ENCODE measurements at places on chromosomes 13 and 19.

DNA sequence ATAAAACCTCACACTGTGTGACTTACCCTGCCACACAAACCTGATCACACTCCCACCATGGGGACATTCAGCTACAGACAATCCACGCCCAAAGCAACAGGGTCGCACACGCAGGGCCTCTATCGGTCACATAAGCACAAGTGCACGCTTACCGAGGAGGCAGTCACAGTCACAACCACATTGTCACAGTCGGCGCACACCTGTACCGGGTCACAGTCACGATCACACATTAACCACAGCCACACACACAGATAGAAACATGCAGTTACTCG is 579 bp downstream of the ZNF566 start:
- DNase-seq: peak; percentile 79

DNA sequence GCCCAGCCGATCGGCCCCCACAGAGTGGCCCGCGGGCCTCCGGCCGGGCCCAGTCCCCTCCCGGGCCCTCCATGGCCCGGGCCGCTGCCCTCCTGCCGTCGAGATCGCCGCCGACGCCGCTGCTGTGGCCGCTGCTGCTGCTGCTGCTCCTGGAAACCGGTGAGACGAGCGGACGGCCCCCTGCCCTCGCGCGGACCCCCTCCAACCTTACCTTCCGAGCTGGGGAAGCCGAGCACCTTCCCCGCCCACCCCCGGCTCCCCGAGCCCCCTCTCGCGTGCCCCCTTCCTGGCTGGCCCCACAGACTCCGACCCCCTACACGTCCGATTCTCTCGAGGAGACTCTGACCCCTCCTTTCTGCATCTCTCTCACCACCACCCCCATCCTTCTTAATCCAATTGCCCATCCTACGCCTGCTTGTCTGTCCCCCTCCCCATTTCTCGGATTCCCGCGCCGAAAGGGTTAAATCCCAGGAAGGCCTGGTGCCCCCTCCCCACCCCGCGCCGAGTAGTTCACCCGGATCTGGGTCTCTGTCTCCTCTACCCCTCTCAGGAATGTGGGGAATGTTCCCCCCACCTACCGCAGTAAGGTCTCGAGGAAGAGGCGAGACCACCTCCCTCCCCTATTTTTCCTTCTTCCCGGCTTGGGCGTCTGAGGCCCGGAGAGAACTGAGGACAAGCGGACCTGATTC is 502 bp downstream of the NECTIN2 start:
- peak; percentile 70 for DNase-seq

- DNase-seq: no peak
Measured at GRCh38 chr19:31648347-31648746, 299.1 kb upstream of the TSHZ3 start.

DNA sequence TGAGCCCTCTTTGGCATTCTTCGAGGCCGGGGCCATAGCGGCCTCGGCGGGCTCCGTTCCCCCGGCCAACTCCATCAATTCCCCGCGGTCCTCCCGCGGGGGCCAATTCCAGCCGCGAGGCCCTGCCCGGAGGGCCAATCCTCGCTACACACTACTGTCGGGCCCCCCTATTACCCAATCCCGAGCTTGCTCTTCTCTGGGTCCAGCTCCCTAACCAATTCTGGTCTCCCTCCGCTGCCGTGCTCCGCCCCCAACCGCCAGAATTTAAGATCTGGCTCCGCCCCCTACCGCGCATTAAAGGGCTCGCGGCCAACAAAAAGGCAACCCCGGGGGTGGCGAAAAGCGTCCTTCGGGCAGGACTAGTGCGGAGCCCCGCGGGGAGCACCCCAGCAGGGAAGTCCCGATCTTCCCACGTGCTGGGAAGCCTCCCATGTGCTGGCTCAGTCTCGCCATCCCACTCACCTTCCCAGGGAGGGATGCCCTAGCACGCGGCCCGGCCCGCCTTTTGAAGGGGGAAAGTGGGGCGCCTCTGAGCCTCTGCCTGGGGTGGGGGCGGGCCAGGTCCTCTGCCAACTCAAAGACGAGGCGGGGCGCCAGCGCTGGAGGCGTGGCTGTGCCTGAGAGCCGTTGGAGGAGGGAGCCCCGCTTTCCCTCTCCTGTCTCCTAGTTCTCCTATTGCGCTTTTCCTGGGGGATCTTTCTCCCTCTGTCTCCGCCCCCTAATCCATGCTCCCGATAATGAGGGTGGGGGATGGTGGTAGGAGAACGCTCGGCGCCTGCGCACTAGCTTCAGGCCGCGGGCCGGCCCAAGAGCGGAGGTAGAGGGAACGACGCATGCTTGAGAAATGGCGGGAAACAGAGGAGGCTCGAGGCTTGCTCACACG is 3.5 kb downstream of the LIPE start:
- DNase-seq: peak; percentile 90

DNA sequence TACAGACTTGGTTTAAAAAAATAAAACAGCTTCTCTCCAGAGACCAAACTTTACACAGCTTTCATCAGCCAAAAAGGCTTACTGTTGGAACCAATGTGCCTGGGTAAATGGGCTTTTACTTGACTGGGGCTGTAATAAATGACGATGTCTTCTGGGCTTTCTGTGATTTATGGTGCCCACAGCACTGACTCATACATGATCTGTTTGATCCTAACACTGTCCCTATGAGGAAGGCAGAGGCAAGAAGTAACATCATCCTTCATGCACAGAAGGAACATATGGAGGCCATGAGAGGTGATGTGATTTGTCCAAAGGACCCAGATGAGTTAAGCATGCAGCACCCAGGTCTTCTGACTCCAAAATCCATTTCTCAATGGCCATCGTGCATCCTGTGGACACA is 77.4 kb downstream of the DOCK9 start:
- no peak for DNase-seq

GRCh38 chr13:73496711-73497110 is 437.9 kb downstream of the KLF5 start:
- no peak for DNase-seq

DNA sequence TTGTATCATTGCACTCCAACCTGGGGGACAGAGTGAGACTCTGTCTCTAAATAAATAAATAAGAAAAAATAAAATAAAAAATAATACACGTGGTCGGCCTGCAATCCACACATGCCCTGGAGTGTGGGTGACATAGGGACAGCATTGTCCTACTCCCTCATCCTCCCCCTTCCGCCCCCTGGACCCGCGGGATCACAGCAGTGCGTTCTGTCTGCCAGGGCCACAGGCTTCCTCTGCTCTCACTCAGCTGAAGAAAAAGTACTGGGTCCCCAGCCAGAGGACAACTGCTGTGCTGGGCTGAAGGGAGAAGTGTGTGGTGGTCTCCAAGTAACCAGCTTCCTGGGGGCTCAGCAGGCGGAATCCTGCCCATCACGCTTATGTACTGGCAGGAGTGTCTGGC is 6.3 kb downstream of the BCAT2 start:
- DNase-seq: no peak

GRCh38 chr13:51148223-51148951 is 37.3 kb upstream of the C13orf42 start:
- peak; percentile 64 for DNase-seq

DNA sequence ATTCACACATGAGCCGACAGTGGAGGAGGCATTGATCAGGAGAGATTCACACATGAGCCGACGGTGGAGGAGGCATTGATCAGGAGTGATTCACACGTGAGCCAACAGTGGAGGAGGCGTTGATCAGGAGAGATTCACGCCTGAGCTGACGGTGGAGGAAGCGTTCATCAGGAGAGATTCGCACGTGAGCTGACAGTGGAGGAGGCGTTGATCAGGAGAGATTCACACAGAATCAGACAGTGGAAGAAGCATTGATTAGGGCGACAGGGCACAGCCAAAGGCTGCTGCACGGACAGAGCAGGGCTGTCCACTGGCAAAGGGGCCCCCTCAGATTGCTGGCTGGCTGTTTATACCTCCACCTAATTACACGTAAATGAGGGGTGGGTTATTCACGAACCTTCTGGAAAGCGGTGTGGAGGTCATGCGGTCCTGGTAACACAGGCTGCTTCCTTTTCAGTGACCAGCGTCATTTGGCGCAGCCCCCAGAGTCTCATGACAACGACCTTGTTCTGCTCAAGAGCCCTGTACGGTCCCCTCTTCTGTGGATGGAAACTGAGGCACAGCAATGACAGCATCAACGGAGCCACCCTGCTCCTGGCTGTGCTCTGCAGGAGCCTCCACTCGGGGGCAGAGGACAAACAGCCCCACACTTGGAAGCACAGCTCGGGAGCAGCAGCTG is 50.6 kb upstream of the GAS6 start:
- no peak for DNase-seq

- no peak for DNase-seq
Measured at GRCh38 chr19:51047031-51047335, 12.2 kb upstream of the KLK12 start.

DNA sequence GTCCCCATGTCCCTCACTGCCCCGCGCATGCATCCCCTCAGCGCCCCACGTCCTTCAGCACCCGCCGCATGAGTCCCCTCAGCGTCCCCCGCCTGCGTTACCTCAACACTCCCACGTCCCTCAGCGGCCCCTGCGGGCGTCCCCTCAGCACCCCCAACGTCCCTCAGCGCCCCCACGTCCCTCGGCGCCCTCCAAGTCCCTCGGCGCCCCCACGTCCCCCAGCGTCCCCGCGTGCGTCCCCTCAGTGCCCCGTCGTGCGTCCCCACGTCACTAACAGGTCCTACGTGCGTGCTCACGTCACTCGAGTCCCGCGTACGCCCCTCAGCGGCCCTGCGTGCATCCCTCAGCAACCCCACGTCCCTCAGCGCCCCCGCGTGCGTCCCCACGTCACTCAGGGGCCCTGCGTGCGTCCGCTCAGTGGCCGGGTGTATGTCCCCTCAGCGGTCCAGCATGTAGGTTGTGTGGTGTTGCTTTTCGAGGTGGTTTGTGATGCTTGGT is 19.5 kb upstream of the GAS6 start:
- DNase-seq: no peak

- no peak for DNase-seq
Measured at GRCh38 chr13:83085186-83085900, 796.9 kb downstream of the SLITRK1 start.

DNA sequence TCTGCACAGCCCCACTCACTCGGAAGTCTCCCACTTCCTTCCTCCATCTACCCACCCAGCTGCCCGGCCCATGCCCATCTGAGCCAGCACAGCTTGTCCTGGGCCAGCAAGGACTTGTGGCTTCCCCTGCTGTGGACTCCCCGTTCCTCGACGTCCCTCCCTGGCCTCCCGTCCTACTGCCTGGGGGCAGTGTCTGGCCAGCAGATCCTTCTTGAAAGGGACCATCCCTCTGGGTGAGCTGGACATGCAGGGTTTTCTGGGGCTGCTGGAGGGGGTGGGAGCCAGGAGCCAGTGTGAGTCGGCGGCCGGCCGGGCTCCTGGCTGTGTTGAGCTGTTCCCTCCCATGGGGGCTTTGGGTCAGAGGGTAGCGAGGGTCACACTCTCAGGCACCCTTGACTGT is 26.7 kb downstream of the CRTC1 start:
- no peak for DNase-seq

- DNase-seq: peak; percentile 42
Measured at GRCh38 chr19:49687566-49688316, 1.7 kb upstream of the ADM5 start.

GRCh38 chr19:42206871-42207755 is 10.4 kb downstream of the DEDD2 start:
- no peak for DNase-seq
